Testis (tissue), 5 donors: ENCODE measurements at places on chromosomes 5 and 9. TPM values are rescaled to one million over a fixed set of nuclear protein-coding genes. Genes with fewer than 3 reads are reported as not detected.

DNA sequence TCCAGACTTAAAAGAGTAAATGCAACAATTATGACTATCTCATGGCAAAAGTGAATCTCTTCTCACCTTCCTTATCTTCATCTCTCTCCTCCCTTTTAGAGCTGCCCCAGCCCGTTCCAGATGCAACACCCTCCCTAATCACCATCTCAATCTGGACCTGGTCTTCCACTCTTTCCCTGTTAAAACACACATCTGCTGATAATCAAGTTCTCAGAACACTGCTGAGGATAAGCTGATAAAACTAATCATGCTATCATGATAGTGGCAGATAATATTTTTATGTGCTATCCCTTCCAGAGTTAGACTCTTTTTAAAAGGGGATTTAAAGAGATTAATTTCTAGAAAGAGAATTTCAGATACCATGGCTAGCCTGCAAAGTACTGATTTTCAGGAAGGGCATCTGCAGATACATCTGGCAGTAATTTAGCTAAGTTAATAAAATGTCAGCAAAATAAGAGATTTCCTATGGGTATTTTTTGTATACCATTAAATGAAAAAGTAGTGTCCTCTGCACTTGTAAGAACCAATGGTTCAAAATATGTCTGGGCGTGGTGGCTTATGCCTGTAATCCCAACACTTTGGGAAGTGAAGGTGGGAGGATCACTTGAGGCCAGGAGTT is 17.2 kb downstream of the SGTB start:
- no peak for DNase-seq

The HEMGN gene
- polyA plus RNA-seq, result 22.2 TPM

The GABRA6 gene
- polyA plus RNA-seq, result 0.49 TPM

DNA sequence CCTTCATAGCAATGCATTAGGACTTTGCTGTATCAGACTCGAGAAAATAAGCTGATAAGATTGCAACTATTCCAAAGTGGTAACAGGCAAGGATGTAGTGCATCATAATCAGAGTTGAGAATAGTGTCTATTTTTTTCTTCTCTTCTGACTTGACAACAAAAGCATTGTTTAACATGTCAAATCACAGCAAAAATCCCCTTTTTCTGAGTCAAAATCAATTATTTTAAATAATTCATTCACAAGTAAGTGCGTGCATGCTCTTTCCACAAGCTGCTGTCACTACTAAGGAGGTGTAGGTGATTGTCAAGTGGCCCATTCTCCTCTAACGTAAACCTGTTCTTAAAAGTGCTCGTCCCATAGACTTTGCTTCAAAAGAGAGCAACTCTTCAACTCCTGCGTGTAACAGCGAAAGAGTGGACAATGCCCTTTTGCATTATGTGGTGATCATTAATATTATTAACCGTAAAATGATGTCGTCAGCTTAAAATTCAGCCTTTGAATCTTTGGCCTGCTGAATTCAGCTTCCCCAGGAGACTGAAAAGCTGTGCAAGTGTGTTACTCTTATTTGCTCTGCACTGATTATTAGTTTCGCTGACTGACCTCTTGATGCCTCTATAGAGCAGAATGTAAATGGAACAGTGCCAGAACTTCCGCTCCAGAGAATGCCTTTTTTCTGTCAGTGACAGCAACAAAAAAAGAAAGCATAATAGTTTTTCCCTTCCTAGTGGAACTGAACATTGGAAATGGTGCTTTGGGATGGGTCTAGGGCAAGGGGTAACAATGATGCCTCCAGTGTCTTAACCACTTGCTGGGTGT is 680.8 kb upstream of the SEMA6A start:
- DNase-seq, result no peak

DNA sequence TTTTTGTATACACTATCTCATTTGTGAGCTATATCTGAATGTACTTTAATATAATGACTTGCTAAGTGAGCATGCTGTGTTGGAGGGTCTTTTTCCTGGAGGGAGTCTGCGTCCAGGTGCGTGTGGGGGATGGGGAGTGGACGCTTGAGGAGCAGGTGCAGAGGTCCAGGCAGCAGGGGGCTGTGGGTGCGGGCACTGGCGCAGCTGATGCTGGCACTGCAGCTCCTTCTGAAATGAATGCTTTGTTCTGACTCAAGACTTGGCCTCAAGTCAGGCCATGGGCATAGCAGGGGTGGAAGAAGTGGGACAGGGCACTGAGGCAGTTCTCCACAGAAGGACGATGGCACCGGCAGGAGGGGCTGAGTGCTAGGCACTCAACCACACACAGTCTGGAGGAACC is 165.7 kb upstream of the IRX1 start:
- DNase-seq, result no peak

The TBC1D2 gene
- polyA plus RNA-seq, result 5.1 TPM

The PCDHB14 gene
- polyA plus RNA-seq, result 2.7 TPM

The CTSV gene
- polyA plus RNA-seq, result 96.6 TPM

The AK6 gene
- polyA plus RNA-seq, result 59.2 TPM
